ENCODE measurements at places on chromosomes 16 and 17.

DNA sequence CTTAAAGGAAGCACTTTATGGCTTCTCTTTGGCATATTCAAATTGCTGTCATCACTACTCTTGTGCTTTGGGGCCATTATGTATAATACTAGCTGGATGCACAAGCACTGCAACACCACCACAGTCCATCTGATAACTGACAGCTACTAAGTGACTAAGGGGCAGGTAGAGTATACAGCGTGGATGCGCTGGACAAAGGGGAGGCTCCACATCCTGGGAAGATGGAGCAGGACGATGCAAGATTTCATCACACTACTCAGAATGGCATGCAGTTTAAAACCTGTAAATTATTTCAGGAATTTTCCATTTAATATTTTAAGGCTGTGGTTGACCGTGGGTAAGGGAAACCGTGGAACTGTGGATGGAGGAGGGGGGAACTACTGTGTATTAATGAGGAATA lies 25.0 kb downstream of the MPRIP start:
- DNase-seq = peak; percentile 85

DNA sequence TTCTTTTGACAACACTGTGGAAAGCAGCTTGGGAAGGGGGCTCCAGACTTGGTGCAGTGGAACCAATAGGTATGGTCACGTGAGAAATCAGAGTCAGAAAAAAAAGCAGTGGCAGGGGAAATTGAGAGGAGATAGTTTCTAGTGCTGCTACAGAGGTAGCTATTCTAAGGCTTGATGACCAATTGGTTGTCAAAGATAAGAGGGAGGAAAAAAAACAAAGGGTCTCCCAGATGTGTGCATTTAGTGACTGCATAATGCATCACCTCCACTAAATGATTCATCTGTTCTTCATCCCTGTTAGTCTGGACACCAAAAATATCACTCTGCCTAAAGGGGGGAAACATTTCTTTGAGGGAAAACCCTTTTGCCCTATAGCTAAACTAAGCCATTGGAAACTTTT lies 56.5 kb downstream of the PIGL start:
- peak; percentile 73 for DNase-seq

DNA sequence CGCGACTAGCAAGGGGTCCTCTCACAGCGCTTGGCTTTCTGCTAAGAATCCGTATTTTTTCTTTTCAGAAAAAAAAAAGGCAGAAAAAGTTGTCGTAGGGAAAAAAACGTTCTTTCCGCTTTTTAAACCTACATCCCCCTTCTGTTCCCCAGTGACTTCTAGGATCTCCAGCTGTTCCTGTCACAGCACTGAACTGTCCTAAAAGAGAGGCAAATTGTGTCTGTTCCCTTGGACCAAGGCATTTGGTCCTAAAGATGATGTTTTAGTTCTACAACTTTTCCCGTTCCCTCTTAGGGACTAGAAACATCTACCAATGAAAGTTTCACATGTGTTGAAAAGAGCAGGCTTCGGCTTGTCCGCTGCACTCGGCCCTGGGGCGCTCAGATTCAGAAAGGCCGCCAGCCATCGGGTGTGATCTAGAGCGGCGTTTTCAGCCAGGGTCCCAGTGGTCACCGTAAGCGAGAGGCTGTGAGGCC lies 100.7 kb upstream of the CHMP6 start:
- DNase-seq = no peak

DNA sequence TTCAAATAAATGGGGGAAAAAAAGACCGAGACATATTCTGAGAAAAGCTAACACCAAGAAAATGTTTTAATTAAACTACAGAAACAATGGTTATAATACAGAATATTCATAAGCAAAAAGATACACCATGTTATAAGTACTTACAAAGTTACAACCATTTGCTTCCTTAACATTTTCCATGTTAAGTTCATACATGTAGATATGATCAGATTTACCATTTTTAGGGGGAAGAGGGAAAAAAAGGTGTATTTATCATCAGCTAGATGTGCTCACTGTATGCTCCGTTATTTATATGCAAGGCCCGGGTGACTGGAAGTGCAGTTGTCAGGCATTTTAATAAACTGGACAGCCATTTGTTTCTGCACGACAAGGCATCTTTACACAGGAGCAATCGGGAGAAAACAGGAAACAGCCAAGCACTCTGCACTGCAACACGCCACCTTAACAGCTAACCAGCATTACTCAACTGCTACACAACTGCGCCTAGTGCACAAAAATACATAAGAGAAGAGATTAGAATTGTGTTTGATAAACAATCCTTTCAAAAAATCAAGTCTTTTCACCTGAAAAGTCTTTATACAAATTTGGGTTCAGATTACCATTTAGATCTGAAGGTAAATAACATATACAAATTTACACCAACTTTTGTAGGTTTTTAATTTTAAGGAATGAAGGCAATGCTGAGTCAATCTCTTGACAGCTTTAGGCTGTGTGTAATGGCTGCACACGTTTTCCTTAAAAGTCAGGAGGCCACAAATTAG lies 2.9 kb downstream of the SRSF2 start:
- no peak for DNase-seq

DNA sequence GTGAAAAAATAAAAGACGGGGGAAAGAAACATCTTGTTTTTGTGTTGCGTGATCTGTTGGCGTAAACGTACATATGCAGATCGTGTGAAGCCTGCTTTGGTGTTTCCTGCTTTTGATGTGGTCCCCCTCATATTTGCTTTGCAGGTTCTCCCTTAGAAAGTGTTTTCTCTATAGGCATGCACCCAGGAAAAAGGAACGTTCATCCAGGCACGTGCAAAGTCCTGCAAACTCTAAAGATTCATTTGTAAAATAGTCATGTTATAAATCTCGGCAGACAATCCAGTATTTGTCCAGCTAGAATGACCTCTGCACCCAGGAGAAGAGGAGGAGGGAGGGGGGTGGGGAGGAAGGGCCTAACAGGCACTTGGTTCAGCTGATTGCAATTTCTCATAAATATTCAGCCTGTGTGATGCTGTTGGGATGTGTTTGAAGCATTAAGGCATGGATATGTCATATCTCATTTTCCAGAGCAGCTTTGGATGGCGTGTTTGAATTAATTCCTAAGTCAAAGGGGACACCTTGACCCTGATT lies 40.3 kb upstream of the DDX52 start:
- no peak for DNase-seq

GRCh38 chr17:46815474-46816353 lies 2.8 kb downstream of the WNT3 start:
- no peak for DNase-seq

DNA sequence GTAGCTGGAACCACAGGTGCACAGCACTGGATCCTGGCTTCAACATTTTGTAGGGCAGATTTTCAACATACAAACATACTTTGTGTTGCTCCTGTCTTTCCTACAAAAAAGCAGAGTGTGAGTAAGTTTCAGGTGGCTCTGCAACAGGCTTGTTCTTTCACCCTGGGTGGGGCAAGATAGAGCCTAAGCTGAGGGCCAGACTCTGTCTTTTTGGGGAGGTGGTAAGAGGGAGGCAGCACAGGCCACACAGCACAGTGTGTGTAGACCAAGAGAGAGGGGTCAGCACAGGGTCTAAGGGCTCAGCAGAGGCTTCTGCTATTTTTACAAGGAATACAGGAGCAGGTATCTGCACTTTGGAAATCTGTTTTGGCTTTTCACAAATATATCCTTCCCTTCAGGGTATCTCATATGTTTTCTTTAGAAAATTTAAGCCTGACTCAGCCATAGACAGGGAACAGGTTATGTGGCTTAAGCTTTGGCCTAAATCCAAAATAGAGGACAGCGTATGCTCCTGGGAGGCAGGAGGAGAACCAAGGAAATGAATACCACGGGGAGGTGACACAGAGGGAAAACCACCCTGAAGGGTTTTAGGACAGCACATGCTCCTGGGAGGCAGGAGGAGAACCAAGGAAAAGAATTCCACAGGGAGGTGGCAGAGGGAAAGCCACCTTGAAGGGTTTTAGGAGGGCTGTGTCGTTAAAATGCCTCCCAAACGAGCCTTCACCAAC lies 21.6 kb downstream of the EMC8 start:
- peak; percentile 63 for DNase-seq

- peak; percentile 99 for DNase-seq
Measured at GRCh38 chr17:50177983-50178834, 12.4 kb downstream of the SGCA start.

- DNase-seq = peak; percentile 38
Measured at GRCh38 chr16:57893559-57894389, 77.2 kb downstream of the CNGB1 start.

DNA sequence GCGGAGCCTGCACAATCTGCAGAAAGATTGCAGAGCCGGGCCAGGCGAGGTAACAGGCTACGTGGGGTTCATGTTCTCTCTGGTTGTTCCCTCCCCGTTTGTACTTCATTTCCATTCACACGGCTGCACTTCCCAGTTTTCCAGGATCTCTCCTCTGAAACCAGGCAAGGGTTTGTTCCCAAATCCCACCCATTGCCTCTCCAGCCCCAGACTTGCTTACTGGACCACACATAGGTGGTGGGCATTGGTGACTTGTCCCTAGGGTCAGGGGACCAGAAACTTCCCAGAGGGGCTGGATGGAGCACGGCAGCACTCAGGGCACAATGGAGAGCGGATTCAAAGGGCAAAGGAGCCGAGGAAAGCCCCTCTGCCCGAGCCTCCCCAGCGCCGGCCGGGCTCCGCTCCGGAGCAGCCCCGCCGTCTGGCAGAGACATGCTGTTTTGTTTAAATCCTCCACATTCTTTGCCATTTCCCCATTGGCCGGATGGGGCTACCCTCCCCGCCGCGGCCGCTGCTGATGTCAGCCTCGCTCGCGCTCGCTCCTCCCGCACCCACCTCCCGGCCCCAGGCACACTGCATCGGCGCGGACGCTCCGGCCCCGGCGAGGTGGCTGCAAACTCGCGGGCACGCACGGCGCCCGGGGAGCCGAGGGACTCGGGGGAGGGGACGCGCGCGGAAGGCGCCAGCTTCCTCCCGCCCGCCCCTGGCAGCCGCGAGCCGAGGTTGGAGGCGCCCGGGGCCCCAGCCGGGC lies at the start of gene PITPNC1:
TSS of gene PITPNC1 (plus strand) at position 545 of the 751 bp plus-strand sequence.
- DNase-seq = peak; percentile 88

DNA sequence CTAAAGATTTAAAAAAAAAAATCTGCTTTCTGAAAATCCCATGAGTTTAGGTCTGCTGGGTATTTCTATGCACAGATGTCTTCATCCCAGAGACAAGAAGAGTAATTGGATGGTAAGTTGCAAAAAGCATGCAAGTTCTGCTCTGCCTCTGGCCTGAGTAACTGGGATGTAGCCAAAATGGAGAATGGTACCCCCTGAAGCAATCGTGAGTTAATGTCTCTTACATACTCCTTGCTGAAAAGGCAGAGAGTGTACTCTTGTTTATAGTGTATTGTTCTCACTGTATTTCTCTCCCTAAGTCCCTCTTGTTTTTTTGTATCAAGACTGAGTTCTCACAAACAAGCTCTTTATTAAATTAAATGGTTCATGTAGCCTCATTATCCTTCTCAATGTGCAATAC lies 259.0 kb downstream of the IRX3 start:
- no peak for DNase-seq

DNA sequence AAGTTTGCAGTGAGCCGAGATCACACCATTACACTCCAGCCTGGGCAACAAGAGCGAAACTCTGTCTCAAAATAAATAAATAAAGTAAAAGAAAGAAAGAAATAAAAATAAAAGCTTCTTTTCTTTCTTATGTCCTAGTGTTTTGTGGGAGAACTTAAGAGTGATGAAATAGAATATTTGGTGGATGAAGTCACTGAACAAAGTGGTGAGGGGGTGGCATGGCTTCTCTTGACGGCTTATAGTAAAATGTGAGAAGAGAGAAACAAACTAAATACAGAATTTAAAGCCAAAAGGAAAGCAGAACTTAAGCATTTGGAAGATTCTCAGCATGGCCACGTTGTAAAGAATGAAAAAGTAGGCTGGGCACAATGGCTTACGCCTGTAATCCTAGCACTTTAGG lies 15.3 kb downstream of the SGF29 start:
- DNase-seq = peak; percentile 35

DNA sequence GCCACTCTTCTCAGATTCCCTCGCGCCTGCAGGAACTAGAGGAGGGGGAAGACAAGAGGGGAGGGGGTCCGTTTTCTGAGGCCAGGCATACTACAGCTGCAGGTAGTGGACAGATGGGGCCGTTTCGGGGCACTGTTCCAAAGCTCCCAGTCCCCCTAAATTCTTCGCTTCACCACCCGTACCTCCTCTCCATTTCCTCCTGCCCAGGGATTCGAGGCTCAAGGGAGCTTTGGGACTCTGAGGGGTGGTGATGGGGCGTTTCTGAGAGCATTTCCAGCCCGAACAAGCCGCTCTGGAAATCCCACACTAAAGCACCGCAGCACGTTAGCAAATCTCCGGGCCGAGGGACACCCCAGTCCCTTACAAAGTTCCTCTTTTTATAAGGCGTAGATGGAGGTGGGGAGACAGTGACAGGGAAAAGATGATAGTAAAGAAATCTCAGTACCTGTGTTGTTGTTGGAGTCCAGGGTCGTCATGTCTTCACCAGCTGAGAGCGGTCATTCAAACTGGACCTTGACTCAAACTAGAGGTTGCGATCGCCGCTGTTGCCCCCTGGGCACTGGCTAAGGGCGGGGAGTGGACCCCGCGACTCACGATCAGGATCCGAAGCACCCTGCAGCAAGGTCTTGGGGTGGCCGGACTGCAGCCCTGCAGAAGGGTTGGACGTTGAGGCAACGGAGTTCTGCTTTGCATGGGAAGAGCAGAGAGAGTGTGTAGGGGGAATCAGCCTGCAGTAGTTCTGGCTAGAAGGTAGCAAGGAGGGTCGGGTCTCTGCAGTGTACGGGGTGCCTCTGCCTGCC lies 570 bp downstream of the NR1D1 start:
- no peak for DNase-seq

DNA sequence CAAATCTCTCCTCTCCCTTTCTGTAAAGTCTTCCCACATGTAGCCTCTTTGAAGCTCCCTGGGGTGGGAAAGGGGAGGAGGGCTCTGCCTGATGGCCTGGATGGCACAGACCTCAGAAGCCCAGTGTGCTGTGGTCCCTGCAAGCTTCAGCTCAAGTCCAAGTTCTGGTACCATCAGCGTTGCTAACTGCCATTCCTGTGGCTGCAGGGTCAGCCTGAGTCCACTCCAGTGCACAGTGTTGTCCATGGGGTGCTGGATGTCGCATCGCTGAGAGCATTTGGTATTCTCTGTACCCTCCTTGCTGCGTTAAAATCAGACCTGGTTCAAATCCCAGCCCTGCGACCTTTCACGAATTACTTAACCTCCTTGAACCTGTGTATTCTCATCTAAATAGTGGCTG lies 105.1 kb downstream of the RAB11FIP4 start:
- DNase-seq = no peak

GRCh38 chr17:83042522-83043158 lies 36.8 kb upstream of the METRNL start:
- no peak for DNase-seq

DNA sequence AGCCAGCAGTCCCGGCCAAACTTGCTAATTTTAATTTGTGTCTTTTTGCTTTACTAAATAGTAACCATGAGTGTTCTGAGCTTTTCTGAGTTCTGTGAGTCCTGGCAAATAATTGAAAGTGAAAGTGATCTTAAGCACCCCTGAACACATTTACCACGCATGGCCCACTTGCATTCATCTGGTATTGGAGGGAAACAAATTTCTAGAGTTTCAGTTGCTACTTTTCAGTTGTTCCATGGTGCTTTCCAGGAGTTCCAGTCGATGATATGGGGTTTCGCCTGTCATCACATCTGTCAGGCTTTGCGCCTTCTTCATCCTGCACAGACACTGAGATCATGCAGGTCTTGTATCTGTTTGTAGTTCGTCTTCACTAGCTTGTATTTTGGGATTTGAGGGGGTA lies 44.1 kb downstream of the CRLF3 start:
- DNase-seq = no peak
